Temporal lobe (tissue), 4 donors: ENCODE measurements at places on chromosomes 11 and 22. TPM values are rescaled to one million over a fixed set of nuclear protein-coding genes. Genes with fewer than 3 reads are reported as not detected.

Gene ART1
- total RNA-seq: not detected

Gene TYMP
- 1.5 TPM for total RNA-seq

Gene PLAAT2
- 0.25 TPM for total RNA-seq

Gene PRRG4
- under 0.01 TPM for total RNA-seq

Gene OR2AT4
- total RNA-seq: not detected

Gene HTR3A
- 0.74 TPM for total RNA-seq

Gene MAJIN
- not detected for total RNA-seq

Gene KCNQ1
- 0.49 TPM for total RNA-seq
